ENCODE measurements at places on chromosomes 3 and 15. TPM values are rescaled to one million over a fixed set of nuclear protein-coding genes. Genes with fewer than 3 reads are reported as not detected.

- no peak for DNase-seq
- no peak overlapping the region for H3K27ac ChIP-seq
- H3K4me3 ChIP-seq = no peak overlapping the region
- H3K27me3 ChIP-seq = no peaks in the 10 kb centered on the region
- no peaks in the 10 kb centered on the region for H3K36me3 ChIP-seq
These were observed 52.3 kb upstream of the CGNL1 start for GRCh38 chr15:57323806-57324589.

The HESX1 gene
- not detected for total RNA-seq

- H3K4me1 ChIP-seq = no peaks in the 10 kb centered on the region
- H3K4me3 ChIP-seq = peak within 1 kb of the TSS; percentile 83
- H3K27ac ChIP-seq = peak within 1 kb of the TSS; percentile 83
- peaks cover 21% of the 10 kb centered on the region for H3K36me3 ChIP-seq
These were observed at the start of gene IL17RC for GRCh38 chr3:9916734-9917680. Gene IL17RC, plus strand, starts transcription at chr3:9917098. Its CDS starts 218 bp downstream, at chr3:9917316.

The GPR171 gene
- total RNA-seq = 2.6 TPM

The ZNF860 gene
- total RNA-seq = under 0.01 TPM

The TERC gene
- total RNA-seq = 65.3 TPM

GRCh38 chr3:51295625-51296024 lies 89.5 kb upstream of the MANF start:
- H3K36me3 ChIP-seq = no peaks in the 10 kb centered on the region
- no peak for DNase-seq
- no peak overlapping the region for H3K4me3 ChIP-seq
- no peaks in the 10 kb centered on the region for H3K4me1 ChIP-seq

DNA sequence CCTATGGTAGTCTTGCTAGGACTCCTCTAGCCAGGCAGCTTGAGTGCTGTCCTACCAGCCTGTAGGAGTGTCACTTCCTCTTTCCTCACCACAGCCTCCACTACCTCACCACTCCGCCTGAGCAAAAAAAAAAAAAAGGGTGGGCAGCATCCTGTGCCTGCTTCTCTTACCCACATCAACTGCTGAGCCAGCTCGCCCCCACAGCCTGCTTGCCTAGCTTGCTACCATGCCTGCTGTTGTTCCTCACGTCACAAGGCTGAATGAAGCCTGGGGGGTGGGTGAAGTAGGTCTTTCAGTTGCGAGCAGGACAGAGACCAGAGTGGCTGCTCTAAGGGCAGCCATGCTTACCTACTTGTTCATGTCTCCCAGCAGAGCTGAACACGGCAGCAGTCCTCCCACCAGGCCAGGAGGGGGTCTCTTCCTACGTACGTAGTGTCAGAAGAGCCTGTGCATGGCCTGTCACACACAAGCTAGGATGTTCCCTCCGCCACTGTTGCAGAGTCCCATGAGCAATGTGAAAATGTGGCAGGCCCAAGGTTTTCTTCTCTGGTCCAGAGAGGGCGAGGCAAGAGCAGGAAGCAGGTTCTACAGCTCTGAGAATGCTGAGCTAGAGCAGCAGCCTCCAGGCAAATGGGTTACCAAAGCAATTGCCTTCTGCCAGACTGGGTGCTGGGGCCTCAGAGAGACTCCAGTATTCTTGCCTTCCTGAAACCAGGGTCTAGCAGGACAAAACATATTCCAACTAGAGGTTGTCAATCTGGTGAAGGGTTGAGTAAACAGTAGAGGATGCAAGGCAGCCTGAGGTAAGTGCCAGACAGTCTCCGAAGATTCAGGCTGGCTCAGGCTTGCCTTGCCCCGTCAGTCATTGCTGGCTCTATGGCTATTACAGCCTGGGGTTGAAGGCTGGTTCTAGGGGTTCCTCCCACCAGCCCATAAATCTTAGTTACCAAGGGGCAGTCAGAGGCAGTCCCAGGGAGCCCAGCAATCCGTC lies 8.1 kb downstream of the PPM1M start:
- no peaks in the 10 kb centered on the region for H3K27me3 ChIP-seq
- no peaks in the 10 kb centered on the region for H3K4me1 ChIP-seq
- no peak overlapping the region for H3K4me3 ChIP-seq
- H3K27ac ChIP-seq = peak overlapping the region; percentile 27

All from sigmoid colon (tissue), 7 donors.